Epithelial cell of esophagus (primary cell): ENCODE measurements at places on chromosomes 1 and 21.
A peak's percentile ranks its signal among the peaks of the same experiment; 100 is the strongest.

DNA sequence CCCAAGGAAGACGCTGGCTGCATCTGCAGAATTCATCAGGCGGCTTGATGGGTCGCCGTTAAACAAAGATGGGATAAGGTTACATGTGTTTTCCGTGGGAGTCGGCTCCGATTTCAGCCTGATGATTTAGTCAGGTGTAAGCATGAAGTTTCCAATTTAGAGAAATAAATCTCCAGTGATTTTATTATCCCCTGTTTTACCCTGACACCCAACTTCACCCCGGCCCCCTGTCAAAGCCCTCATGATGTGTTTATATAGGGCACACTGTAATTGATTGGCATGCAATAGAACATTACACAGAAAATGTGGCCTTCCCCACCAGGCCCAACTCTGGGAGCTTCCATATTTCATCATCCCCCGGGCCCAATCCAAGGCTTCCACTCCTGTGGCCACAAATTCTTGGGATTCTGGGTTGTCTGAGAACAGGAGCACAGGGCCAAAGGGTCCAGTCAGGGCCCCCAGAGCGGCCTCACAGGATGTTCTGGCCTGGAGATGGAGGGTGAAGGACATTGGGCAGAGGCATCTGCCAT lies 72.5 kb downstream of the FOXD2 start:
- DNase-seq = no peak

DNA sequence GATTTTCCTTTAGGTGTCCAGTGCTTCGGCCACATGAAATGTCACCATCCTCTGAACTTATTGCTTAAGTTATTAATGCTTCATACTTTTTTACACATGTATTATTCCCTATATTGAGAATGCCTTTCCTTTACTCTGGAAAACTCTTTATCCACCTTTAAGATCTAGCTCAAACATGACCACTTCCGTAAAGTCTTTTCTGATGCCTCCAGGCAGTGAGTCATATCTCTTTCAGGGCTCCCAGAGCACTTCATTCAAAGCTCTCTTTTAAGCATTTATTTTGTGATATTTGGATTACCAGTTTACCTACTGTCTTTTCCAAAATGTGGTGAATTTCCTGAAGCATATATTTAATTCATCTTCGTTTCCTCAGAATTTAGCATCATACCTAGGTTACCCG lies 178.9 kb downstream of the HS2ST1 start:
- peak; percentile 82 for DNase-seq

DNA sequence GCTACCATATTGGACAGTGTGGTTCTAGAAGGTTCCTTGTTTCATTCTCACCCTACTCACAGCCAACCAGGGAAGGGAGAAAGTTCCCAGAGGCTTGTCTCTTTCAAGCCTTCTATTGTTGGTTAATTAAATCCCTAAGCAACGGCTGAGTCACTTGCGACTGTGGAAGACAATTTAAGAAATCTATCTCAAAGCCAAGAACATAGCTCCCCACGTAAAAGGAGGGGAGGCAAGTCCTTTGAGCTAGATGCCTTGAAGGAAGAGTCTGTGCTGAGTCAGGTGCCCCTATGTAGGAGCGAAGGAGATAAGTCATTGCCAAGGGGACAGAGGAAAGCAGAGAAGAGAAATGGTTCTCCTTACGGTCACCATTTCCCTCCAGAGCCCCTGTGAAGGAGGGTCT lies 79.4 kb upstream of the PPP2R5A start:
- no peak for DNase-seq

- DNase-seq = peak; percentile 18
These were observed 138.8 kb upstream of the DPYD start for GRCh38 chr1:98059620-98060019.

DNA sequence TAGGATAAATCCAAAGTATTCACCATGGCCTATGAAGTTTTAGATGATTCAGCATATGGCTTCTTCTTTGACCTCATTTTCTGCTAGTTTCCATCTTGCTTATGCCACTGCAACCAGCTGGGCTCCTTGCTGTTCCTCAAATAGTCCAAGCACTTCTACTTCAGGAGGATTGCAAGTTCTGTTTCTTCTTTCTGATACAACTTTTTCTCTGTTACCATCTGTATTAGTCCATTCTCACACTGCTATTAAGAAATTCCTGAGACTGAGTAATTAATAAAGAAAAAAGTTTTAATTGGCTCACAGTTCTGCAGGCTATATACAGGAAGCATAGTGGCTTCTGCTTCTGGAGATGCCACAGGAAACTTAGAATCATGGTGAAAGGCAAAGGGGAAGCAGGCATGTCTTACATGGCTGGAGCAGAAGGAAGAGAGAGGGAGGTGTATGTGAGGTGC lies 20.3 kb downstream of the PTGS2 start:
- DNase-seq = no peak

DNA sequence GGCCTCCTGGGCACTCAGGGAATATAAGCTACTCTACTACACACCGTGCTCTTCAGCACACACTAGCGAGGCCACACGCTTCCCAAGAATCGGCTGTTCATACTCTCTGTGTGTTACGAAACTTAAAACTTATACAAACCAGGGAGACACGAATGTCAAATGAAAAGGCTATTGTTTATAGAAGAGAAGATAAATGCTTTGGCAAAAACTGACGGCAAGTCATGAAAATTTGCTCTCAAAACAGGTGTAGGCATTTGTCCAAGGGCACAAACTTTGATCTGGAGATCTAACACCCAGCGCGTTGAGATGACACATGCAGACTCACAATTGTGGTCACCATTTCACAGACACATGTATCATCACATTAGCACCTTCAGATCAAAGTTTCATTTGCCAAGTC lies 46.1 kb downstream of the USP48 start:
- peak; percentile 9 for DNase-seq

- no peak for DNase-seq
These were observed 22.3 kb upstream of the SNRPE start for GRCh38 chr1:203839081-203839480.

GRCh38 chr1:63870152-63870551 lies 96.3 kb downstream of the ROR1 start:
- DNase-seq = no peak

DNA sequence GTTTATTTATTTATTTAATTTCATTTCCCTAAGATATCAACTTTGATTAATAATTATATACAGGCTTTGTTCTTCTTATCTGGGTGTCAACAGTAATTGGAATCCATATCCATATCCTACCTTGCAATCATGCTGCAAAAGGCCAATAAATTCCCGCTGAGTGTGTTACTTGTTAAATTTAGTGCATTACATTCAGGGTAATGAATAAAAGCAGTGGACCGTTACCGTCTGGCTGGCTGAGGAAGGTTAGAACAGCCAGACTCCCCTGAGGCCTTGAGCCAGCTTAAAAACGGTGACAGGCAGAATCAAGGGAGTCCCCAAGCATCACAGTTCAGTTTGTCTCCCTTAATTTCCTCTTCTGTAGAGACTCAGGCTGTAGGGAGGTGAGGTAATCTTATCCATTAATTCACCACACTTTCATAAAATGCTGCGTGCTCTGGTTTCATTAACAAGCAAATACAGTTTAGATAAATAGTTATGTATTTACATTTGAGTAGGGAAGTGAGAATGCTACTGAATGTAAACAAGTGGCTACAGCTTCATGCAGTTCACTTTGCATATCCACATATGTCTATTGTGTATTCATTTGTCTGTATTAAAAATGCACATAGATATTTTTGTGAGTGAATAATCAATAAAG lies 888.2 kb upstream of the CXADR start:
- no peak for DNase-seq

GRCh38 chr21:33892853-33893252 lies 22.8 kb downstream of the ATP5PO start:
- no peak for DNase-seq

DNA sequence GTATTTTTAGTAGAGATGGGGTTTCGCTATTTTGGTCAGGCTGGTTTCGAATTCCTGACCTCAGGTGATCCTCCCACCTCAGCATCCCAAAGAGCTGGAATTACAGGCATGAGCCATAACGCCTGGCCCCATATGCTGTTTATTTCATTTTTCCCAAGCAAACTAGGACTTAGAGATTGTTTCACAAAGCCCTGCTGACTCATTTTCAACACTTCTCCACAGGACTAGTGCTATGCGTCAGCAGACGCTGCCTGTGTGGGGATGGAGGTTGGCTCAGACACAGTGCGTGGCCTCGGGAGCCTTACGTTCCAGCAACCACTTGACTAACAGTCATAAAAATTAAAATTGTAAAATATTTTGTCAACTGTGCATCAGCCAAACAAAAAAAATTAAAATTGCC lies 22.7 kb downstream of the PKNOX1 start:
- peak; percentile 86 for DNase-seq

DNA sequence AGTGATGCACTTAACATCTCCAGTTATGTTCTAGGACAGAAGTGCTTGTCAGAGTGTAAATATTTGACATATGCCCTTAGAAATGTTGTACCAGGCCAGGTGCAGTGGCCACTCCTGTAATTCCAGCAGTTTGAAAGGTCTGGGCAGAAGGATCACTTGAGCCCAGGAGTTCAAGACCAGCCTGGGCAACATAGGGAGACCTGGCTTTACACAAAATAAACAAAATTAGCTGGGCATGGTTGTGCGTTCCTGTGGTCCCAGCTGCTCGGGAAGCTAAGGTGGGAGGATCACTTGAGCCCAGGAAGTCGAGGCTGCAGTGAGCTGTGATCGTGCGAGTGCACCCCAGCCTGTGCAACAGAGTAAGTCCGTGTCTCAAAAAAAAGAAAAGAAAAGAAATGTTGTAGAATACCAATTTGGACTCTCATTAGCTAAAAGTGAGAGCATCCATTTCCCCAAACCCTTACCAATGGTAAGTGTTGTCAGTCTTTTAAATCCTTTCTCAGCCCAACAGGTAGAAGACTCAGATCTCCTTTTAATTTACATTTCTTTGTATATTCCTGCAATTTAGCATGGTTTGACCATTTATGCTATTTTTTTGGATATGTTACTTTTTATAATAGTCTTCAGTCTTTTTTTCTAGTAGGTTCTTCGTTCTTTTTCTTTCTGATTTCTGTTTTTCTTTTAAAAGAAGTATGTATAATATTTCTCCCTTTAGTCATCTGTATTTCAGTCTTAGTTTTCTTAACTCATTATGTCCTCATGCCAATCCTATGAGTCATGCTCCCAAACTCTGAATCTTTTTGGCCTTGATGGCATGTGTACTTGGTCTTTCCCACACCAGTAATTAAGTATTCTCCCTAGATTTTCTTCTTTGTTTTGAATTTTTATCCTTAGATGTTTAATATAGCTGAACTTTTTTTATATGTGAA lies 74.4 kb downstream of the CAMTA1 start:
- DNase-seq = peak; percentile 92

DNA sequence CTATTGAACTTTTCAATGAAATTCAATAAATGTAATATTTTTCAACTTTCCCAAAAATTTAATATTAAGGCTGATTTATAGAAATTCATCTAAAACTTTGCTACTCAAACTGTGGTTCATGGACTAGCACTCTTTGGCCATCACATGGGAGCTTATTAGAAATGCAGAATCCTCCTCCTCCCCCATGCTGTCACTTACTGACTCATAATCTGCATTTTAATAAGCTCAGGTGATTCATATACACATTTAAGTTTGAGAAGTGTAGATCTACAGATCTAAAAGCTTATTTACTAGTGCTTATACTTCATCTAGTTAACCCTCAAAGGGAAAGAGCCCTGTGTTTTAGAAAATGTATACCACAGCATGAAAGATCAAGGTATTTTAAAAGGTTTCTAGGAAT lies 84.3 kb downstream of the HS2ST1 start:
- peak; percentile 58 for DNase-seq

DNA sequence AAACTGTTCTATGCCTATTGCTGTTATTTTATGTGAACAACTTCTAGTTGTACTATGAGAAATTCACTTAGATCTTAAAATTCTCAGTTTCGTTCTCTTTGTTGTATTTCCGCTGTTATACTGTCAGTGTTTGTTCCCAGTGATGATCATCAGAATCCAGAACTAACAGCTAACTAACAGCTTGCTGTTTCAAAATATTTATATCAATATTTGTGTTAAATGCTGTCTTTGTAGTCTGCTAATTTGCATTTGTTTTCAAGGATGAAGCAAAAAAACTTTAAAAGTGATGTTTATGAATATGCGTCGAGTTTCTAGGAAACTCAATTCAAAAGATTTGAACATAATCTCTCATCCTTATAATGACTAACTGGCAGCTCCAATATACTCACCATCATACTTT lies 84.5 kb downstream of the SPATA17 start:
- DNase-seq = no peak

- DNase-seq = no peak
These were observed 30.4 kb downstream of the IFNGR2 start for GRCh38 chr21:33433425-33434114.

DNA sequence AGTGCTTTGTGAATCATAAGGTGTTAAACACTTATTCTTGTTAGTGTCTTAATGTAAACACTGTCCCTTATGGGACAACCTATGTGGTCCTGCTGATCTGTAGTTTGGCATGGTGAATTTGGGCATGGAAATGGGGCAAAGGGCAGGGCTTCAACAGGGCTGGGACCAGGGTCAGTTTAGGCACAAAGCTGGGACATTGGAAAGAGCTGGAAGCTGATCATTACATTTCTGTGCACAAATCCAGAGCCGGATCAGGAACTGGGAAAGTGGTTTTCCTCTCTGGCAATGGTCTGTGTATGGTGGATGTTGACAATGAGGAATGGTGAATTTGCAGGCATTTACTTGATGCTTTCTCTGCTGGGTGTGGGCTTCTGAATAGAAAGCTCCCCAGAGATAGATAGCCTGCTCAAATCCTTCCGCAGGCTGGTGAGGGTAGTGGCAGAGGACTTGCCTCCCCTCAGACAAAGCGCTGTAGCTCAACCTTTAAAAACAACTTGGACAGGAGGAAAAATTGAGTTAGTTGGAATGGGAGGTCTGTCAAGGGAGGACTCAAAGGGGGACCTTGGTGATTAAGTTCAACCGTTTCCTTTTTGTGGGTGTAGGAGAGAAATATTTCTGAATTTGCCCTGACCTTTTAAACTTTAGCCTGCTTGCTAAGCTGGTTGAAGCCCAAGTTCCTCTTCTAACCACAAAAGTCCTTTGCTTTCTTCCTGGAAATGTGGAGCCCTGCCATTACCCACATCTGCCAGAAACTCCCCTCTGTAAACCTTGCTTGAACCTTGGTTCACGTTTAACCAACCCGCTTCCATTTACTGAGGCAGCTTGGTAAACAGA lies 35.3 kb downstream of the HLX start:
- no peak for DNase-seq
